ENCODE measurements at places on chromosomes 5 and 9.

GRCh38 chr5:149392718-149393117 lies 13.6 kb upstream of the IL17B start:
- DNase-seq: no peak

GRCh38 chr9:124835026-124835557 lies 18.2 kb upstream of the WDR38 start:
- DNase-seq: no peak

GRCh38 chr5:17190242-17190778 lies 27.1 kb upstream of the BASP1 start:
- no peak for DNase-seq

GRCh38 chr9:12915366-12915954 lies 140.6 kb downstream of the LURAP1L start:
- no peak for DNase-seq

DNA sequence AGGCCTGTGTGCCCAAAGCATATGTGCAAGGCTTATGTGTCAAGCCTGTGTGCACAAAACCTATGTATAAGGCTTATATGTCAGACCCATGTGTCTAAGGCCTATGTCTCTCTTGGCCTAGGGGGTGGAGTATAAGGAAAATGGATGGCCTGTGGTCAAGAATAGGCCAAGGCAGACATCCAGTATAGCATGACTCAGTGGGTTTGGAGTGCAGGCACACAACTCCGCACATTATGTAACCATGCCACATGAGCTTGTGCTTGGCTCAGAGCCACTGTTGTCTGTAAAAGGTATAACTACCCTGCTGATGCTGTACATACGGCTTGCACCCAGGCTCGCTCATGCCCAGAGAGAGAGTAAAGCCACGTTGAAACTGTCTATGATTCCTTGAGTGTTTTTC lies 626.4 kb upstream of the NUDT12 start:
- no peak for DNase-seq

DNA sequence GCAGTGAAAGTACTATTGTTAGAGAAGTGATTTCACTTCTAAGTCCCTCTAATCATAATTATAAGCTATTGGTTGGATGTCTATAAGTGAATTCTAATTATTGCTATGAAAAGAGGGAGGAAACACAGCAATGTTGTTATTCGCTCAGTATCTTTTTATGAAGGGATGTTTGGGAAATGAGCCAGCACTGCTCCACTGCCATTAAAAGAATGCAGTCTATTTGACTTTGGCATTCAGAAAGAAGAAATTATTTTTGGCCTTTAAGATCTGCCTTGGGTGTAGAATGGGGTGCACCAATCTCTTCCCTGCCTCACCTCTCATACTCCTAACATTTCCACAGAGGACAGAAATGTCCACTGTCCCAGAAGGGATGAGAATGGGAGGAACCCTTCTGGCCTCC lies 332.0 kb downstream of the SPATA31D1 start:
- DNase-seq: no peak

- DNase-seq: no peak
These were observed 1234.8 kb upstream of the C9orf72 start for GRCh38 chr9:28808042-28808441.

DNA sequence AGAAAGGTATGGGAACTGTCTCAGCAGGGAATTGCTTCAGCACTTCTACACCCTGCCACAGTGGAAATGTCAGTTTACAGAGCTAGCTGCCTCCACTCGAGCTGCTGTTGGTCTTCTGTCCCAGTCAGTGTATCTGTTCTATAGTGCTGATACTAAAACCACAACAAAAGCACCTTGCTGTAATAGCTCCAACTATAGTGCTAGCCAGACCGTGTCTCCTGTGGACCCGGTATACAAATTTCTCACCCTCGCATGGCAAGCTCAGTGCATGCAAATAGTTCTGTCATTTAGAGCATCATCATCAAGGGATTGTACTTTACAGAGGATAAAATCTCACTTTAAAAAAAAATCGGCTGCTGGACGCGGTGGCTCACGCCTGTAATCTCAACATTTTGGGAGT lies 51.5 kb upstream of the IQGAP2 start:
- DNase-seq: no peak

GRCh38 chr5:133926489-133927299 lies 41.7 kb downstream of the C5orf15 start:
- DNase-seq: no peak

DNA sequence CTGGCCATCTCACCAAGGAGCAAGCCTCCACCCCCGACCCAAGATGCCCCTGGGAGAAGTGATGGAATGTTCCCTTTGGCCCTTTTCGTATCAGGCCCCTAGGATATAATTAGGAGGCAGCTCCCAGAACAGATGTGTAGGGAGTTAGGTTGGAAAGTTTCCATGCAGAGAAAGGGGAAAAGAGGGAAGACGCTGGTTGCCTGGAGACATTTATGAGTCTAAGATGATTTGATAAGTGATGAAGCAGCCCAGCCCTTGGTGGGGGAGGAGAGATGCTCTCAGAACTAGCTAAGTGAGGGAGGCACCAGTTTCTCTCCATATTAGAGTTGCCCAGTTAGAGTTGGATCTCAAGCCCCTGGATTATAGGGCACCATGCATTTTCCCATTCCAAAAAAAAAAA lies 137.5 kb downstream of the GNA14 start:
- DNase-seq: no peak

DNA sequence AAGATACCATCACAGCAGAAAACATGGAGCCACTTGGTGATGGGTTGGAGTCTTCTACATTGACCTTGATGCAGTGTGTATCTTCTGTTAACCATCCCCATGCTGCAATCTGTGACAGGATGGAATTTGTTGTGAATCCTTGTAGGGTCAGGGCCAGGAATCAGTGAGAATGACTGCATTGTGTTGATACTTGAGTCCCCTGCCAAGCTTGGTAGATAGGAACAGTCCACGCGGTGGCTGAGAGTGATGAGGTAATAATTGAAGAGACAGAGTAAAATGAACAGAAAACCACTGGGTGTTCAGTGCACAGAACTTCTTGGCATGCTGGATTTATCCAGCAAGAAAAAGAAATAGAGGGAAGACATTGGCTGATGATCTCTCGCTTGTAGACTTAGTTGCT lies 217.5 kb downstream of the MAN2A1 start:
- no peak for DNase-seq

GRCh38 chr9:91800473-91801030 lies 149.5 kb downstream of the ROR2 start:
- no peak for DNase-seq

GRCh38 chr5:150505041-150505511 lies 2.9 kb upstream of the NDST1 start:
- no peak for DNase-seq

DNA sequence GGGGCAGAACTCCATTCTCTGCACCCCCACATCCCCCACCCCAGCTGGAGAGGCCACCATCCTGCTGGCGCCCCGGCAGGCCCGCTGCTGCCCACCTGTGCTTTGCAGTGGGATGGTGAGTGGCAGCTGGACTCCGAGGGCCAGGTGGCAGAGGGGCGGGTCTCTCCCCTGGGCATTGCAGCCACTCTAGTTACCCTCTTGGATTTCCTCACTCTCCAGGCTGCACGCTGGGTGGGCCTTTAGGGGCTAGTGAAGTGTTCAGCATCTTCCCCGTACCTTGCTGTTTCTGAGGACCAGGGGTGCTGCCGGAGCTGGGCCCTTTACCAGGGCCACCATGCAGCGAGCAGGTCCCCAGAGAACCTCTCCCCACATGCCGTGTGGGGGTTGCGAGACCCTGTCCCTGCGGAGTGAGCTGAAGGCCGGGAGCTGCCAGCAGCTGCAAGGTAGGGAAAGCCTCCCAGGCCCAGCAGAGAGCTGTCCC lies 88.4 kb upstream of the SH3PXD2B start:
- no peak for DNase-seq

- DNase-seq: no peak
These were observed 337.1 kb downstream of the GADD45G start for GRCh38 chr9:89941875-89942274.

GRCh38 chr5:1162751-1163150 lies 38.6 kb upstream of the SLC6A19 start:
- DNase-seq: no peak

DNA sequence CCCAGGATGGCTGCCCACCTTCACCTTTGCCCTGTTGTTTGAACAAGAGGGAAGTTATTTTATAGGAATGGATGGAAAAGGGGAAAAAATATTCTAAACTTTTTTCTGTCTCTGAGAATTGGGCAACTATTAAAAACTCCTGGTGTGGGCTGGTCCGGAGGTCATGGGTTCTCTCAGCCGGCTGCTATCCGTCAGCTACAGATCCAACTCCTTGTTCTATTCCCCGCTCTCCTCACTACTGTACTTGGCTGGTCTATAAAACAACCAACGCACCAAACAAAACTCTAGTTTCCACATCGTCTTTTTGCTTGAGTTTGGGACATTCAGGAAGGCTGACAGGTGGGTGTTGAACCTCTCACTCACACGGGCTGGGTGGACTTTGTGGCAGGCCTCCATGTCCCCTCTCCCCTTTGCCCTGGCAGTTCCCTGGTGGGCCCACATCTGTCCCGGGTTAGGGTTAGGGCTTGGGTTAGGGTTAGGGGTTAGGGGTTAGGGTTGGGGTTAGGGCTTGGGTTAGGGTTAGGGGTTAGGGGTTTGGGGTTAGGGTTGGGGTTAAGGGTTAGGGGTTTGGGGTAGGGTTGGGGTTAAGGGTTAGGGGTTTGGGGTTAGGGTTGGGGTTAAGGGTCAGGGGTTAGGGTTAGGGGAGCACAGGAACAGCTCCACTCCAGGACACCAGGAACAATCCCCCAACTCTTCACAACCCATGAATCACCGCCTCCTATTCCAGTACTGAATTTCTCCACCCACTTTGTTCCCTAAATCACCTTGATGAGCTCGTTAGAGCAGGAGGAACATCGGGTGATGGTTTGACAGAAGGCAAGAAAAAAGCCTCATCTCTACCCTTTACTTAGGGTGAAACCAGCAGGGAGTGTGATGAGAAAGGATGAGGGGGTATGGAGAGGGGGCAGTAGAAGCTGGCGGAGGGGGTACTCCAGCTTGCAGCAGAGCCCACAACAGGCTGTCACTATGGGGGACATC lies 302.1 kb upstream of the IRX4 start:
- no peak for DNase-seq

DNA sequence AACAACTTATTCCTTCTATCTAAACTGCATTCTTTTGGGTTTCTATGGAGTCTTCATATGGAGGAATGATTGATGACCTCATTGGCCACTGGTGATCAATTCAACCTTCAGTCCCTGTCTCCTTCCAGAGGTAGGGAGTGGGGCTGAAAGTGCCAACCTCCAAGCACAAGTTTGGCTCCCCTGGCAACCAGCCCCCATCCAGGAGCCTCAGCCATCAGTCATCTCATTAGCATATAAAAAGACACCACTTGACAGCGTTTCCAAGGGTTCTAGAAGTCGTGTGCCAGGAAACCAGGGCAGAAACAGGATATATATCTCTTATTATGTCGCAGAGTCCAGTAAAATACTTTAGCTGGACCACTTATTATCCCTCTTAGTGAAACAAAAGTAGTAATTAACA lies 9.8 kb downstream of the SLC31A2 start:
- no peak for DNase-seq

GRCh38 chr5:3131161-3131560 lies 379.7 kb upstream of the IRX2 start:
- DNase-seq: no peak

DNA sequence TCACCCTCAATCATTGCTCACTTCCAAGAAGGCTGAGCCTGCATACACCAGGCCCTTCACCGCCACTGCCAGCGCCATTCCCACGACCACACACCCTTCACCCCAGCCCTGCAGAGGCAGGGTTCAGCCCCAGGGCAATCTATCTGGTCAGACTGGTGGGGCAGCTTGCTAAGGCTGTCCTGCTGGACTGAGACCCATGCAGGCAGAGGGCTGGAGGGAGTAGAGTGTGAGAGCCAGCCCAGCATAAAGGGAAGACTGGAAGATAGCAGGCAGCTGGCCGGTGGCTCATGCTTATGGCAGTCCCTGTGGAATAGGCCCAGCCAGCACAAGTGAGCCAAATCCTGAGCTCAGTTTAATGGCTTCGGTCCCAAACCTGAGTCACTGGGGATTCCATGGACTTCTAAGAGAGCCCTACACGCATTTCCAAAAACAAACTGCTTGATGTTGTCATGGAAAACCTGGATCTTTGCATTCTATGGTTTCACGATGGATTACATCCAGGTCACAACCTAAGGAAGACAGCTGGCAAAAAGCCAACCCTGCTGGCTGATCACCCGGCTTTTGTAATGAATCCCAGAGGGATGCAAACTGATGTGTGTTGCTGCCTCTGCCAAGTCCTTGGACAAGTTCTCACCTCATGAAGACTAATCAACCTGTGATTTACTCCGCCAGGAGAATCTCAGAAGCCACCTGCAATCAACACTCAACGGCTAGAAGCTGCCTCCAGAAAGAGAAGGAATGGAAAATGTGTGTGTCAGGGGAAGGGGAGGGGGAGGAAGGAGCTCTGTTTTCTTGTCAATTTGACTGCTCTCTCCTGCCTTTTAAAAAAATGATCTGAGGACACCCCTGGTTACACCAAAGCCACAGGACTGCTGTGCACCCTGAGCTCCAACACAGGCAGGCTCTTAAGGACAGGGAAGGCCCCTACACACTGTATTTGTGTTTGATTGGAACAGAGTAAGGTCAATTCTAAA lies 143.6 kb downstream of the LHFPL2 start:
- DNase-seq: no peak

GRCh38 chr9:80994892-80995291 lies 694.5 kb downstream of the TLE1 start:
- no peak for DNase-seq

DNA sequence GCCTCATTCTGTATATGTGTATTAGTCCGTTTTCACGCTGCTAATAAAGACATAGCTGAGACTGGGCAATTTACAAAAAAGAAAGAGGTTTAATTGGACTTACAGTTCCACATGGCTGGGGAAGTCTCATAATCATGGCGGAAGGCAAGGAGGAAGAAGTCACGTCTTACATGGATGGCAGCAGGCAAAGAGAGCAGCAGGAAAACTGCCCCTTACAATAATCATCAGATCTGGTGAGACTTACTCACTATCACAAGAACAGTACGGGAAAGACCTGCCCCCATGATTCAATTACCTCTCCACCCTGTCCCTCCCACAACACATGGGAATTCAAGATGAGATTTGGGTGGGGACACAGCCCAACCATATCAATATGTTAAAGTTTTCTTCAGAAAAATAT lies 49.8 kb upstream of the GPBP1 start:
- no peak for DNase-seq

GRCh38 chr9:110076894-110077725 lies 130.8 kb downstream of the C9orf152 start:
- no peak for DNase-seq

DNA sequence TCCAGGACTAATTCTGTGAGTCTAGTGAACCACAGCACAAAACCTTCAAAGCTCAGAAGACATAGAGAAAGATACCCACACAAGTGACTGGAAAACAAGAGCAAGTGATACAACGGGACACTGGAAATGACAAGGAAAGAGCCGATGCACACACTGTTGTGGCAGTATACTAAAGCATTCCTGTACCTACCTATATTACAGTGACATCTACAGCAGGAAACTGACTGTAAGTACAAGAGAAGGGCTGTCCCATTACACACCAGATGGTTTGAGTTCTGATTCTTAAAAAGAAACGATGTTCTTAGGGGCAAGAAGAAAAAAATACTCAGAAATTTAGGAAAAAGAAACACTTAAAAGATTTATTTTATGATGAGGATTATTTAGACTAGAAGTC lies 18.5 kb downstream of the TMEM245 start:
- DNase-seq: no peak

Data from activated CD4-positive, alpha-beta T cell treated with anti-CD3 and anti-CD28 coated beads, Interleukin-2, amount 50 U/mL, for 48 hours (primary cell).